ENCODE measurements at places on chromosomes 5 and 9. TPM values are rescaled to one million over a fixed set of nuclear protein-coding genes. Genes with fewer than 3 reads are reported as not detected.

GRCh38 chr5:59193616-59194319 lies 610.9 kb downstream of the RAB3C start:
- H3K4me3 ChIP-seq = no peak overlapping the region
- no peak overlapping the region for H3K27ac ChIP-seq
- no peaks in the 10 kb centered on the region for H3K27me3 ChIP-seq
- H3K4me1 ChIP-seq = peaks cover 8% of the 10 kb centered on the region
- no peaks in the 10 kb centered on the region for H3K36me3 ChIP-seq

BAAT gene
- 1.0 TPM for total RNA-seq

- H3K4me3 ChIP-seq = no peak overlapping the region
- DNase-seq = peak; percentile 59
- peaks cover 89% of the 10 kb centered on the region for H3K36me3 ChIP-seq
- no peak overlapping the region for H3K27ac ChIP-seq
- no peaks in the 10 kb centered on the region for H3K4me1 ChIP-seq
These were observed 85.5 kb downstream of the CAMSAP1 start for GRCh38 chr9:135821733-135822373.

HMMR gene
- 1.6 TPM for total RNA-seq

- H3K27me3 ChIP-seq = no peaks in the 10 kb centered on the region
- no peak overlapping the region for H3K27ac ChIP-seq
- H3K36me3 ChIP-seq = no peaks in the 10 kb centered on the region
- H3K4me3 ChIP-seq = no peak overlapping the region
These were observed 294.2 kb downstream of the DMRTA1 start for GRCh38 chr9:22740781-22741180.

FGFR4 gene
- total RNA-seq = 109 TPM

- H3K4me3 ChIP-seq = no peak overlapping the region
- no peak for DNase-seq
- H3K36me3 ChIP-seq = no peaks in the 10 kb centered on the region
- no peak overlapping the region for H3K27ac ChIP-seq
- H3K27me3 ChIP-seq = no peaks in the 10 kb centered on the region
- H3K4me1 ChIP-seq = peaks cover 3% of the 10 kb centered on the region
These were observed 334.1 kb upstream of the CD180 start for GRCh38 chr5:67530609-67531255.

DNA sequence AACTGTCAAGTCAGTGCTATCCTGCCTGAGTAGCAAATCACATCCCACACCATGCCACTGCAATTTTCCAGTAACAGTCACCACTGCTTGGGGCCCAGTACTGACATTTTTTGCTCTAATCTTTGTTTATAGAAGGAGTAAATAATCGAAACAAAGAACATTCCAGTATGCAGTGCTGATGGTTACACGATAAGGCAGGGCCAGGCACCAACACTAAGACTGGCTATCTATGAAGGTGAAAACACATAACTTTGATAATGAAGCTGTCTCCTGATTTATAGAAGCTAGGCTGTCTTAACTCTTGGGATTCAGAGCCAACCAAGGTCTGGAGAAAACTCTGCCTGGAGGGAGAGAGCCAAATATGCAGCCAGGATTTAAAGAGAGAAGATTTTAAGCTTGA lies 365.3 kb downstream of the BNC2 start:
- H3K27ac ChIP-seq = no peak overlapping the region
- DNase-seq = no peak
- peaks cover 11% of the 10 kb centered on the region for H3K4me1 ChIP-seq
- no peak overlapping the region for H3K4me3 ChIP-seq
- H3K36me3 ChIP-seq = no peaks in the 10 kb centered on the region
- no peaks in the 10 kb centered on the region for H3K27me3 ChIP-seq

GRCh38 chr5:146001544-146002190 lies 65.3 kb downstream of the SH3RF2 start:
- no peak overlapping the region for H3K27ac ChIP-seq
- H3K4me3 ChIP-seq = no peak overlapping the region
- DNase-seq = no peak
- no peaks in the 10 kb centered on the region for H3K36me3 ChIP-seq
- no peaks in the 10 kb centered on the region for H3K4me1 ChIP-seq
- no peaks in the 10 kb centered on the region for H3K27me3 ChIP-seq

DNA sequence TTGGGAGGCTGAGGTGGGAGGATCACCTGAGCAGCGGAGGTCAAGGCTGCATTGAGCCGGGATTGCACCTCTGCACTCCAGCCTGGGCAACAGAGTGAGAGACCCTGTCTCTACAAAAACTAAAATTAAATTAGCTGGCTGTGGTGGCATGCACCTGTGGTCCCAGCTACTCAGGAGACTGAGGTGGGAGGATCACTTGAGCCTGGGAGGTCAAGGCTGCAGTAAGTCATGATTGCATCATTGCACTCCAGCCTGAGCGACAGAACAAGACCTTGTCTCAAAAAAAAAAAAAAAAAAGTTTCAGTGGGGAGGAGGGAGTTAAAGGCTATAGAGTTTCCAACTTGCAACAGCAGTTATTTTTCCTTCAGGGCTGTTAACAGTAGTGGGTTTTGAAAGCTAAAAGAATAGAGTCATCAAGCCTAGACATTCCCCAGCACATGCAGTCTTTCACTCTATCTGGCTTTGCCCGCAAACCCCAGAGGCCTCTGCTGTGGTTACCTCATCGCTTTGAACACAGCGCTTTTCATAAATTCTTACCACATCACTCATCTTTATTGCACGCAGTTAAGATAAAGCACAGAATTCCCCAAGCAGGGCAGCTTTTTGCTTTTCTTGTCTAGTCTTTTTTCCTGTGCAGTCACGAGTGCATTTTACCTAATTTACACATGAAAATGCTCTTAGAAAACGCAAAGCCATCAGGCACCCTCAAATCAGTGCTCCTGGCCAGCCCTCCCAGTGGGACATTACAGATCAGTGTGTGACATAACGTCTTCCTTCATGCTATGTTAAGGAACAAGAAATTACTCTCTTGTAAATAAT lies 8.7 kb upstream of the SLC2A8 start:
- no peaks in the 10 kb centered on the region for H3K27me3 ChIP-seq
- DNase-seq = peak; percentile 54
- no peak overlapping the region for H3K4me3 ChIP-seq
- no peaks in the 10 kb centered on the region for H3K4me1 ChIP-seq

LHX3 gene
- total RNA-seq = not detected

DNA sequence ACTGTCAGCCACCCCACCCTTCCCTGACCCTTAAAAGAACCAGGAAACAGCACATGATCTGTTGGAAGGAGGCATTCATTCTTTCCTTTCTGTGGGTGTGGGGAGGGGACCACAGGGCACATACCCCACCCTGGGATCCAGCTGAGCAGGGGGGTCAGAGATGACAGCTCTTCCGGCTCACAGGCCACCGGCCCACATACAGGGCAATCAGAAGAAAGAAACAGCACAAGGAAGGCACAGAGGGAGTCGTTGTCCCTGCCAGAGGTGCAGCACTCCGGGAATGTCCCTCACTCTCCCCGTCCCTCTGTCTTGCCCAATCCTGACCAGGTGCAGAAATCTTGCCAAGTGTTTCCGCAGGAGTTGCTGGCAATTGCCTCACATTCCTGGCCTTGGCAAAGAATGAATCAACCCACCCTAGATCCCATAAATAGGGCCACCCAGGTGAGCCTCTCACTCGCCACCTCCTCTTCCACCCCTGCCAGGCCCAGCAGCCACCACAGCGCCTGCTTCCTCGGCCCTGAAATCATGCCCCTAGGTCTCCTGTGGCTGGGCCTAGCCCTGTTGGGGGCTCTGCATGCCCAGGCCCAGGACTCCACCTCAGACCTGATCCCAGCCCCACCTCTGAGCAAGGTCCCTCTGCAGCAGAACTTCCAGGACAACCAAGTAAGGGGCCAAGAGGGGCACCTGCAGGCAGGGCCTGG lies at the start of gene LCN2:
Gene LCN2, plus strand, starts transcription at position 453 of the 701 bp plus-strand sequence. Its CDS starts 73 bp downstream, at position 526.
- no peaks in the 10 kb centered on the region for H3K36me3 ChIP-seq
- H3K4me3 ChIP-seq = no peak within 1 kb of the TSS
- peak within 1 kb of the TSS; percentile 63 for H3K27ac ChIP-seq
- H3K4me1 ChIP-seq = peaks cover 9% of the 10 kb centered on the region

GFPT2 gene
- total RNA-seq = 20.4 TPM

DNA sequence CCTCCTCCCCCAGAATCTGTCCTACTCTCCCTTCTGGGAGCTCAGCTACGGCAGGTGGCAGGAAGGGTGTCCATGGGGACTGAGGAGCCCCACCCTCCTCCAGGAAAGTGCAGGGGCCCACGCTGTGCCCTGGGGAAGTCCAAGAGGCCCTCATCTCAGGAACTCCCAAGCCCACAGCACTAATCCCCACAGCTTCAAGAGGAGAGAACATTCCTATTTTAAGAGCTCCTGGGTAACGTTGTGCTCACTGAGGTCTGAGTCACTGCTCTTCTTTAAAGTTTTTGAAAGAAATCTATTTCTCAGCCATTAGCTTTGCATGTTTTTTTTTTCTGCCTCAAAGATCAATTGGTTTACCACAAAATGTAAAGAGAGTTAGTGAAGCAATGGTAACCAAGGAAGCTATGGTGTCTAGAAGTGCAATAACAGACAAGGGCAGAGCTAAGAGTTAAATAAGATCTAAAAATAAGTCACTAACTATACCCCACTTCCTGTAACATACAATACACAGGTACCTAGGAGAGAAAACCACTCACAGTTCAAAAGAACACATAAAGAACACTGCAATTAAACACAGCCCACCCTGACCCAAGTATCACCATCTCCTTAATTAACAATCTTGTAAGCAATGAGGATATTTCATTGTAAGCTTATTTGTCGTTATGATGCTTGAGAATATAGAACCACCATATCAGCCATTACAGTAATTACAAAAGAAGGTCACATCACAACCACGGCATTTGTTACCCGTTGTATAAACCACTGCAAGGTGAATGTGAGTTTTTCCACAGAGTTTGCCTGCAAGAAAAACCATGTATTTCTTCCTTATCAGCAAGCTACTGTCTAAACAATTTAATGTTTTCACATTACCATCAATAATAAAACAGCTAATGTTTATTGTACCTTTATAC lies 382.3 kb upstream of the SLC30A5 start:
- no peak for DNase-seq
- no peak overlapping the region for H3K4me3 ChIP-seq
- no peaks in the 10 kb centered on the region for H3K36me3 ChIP-seq
- no peaks in the 10 kb centered on the region for H3K4me1 ChIP-seq
- H3K27ac ChIP-seq = no peak overlapping the region

GRCh38 chr9:20205821-20206220 lies 416.5 kb downstream of the MLLT3 start:
- no peaks in the 10 kb centered on the region for H3K4me1 ChIP-seq
- DNase-seq = no peak
- H3K4me3 ChIP-seq = no peak overlapping the region
- H3K27me3 ChIP-seq = no peaks in the 10 kb centered on the region
- no peaks in the 10 kb centered on the region for H3K36me3 ChIP-seq

DNA sequence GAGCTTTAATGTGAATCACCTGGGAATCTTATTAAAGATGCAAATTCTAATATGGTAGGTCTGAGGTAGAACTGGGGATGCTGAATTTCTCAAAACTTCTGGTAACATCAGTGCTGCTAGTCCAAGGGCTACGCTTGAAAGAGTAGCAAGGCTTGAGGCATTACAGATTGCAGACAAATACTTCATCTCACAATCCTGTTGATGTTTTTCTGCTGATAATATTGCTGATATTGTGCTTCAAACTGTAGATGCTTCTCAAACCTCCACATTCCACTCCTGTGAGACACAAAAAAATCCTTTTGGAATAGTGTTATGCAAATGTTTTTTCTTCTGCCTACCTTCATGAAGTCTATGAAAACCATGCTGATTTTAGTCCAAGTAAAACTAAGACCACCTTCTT lies 139.5 kb downstream of the SAXO1 start:
- H3K27ac ChIP-seq = no peak overlapping the region
- H3K4me3 ChIP-seq = no peak overlapping the region
- H3K4me1 ChIP-seq = no peaks in the 10 kb centered on the region
- DNase-seq = no peak
- H3K27me3 ChIP-seq = no peaks in the 10 kb centered on the region

DNA sequence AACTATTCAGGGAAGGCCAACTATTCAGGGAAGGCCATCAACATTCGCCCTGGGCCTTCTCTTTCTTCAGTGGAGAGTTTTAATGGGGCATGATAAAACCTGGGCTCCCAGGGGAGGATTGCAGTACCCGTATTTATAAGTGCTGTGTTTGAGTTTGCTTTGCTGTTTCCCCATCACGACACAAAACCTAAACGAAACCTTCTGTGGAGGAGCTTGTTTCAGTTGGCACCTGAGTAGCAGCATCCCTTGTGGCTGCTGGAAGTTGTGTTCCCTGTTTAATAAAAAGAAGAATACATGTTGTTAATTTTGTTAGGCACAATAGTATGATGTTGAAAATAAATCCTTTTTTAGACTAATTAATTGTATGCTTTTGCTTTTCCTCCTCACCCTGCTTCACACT lies 8.3 kb downstream of the WDR31 start:
- H3K27ac ChIP-seq = no peak overlapping the region
- no peaks in the 10 kb centered on the region for H3K27me3 ChIP-seq
- H3K36me3 ChIP-seq = no peaks in the 10 kb centered on the region

GRCh38 chr5:127518319-127518621 lies 830 bp downstream of the PRRC1 start:
- no peak for DNase-seq
- peak overlapping the region; percentile 100 for H3K4me3 ChIP-seq
- H3K36me3 ChIP-seq = peaks cover 5% of the 10 kb centered on the region

PDGFRB gene
- total RNA-seq = 120 TPM

- H3K4me1 ChIP-seq = peaks cover 11% of the 10 kb centered on the region
- no peaks in the 10 kb centered on the region for H3K36me3 ChIP-seq
- DNase-seq = no peak
- H3K4me3 ChIP-seq = no peak overlapping the region
These were observed 31.1 kb downstream of the MEGF9 start for GRCh38 chr9:120683150-120683549.

TESK1 gene
- 43.9 TPM for total RNA-seq

MAMDC4 gene
- 12.9 TPM for total RNA-seq

ERBIN gene
- 67.0 TPM for total RNA-seq

IFNA1 gene
- not detected for total RNA-seq

DNA sequence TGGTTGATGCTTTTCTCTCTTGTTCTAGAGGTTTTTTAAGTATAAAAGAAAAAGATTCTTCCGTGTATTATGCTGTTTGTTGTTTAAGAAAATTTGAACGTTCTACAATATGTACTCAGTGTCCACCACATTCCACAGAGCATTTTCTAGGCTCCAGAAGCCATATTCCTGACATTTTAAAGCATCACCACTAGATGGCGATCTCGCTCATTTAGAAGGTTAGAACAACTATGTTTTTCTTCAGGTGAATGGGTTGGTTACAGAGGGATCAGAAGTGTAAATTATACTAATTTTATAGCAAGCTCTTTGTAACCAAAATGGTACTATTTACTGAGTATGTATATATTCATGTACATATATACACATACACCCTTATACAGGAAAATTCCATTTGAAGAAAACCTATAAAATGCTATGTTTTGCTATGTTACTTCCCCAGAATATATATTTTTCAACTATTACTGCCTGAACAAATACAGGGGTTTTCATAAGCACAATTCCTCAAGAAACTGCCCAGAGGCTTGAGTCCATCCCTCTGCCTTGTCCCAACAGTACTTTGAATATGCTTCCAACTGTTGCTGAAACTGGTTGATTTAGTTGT lies 284.3 kb downstream of the CCDC171 start:
- DNase-seq = no peak
- no peaks in the 10 kb centered on the region for H3K27me3 ChIP-seq
- H3K4me1 ChIP-seq = no peaks in the 10 kb centered on the region
- no peaks in the 10 kb centered on the region for H3K36me3 ChIP-seq

- H3K27me3 ChIP-seq = no peaks in the 10 kb centered on the region
- peak overlapping the region; percentile 74 for H3K27ac ChIP-seq
- H3K4me1 ChIP-seq = peaks cover 44% of the 10 kb centered on the region
- peak overlapping the region; percentile 44 for H3K4me3 ChIP-seq
- DNase-seq = peak; percentile 69
These were observed 96.6 kb downstream of the GALNT10 start for GRCh38 chr5:154287136-154287535.
